Skeletal muscle cell (primary cell): ENCODE measurements at places on chromosomes 3 and 15.

DNA sequence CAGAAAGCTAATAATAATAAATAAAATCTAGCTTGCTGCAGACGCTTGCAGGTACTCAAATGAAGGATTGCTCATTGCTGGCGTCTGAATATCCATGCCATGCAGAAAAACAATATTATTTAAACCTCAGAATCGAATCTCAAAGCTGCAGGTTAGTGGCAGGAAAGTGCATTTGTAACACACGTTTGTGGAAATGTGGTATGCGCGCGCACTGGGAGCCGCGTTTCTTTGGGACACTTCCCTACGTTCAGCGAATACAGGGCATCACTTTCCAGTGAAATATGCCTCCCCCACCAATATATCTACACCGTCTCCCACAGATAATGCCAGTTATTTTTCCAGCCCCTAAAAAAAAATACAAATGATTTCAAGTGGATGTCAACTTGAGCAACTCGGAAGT lies 37.1 kb downstream of the ZIC4 start:
- DNase-seq: no peak

GRCh38 chr15:100133001-100133400 lies 208.8 kb downstream of the ADAMTS17 start:
- no peak for DNase-seq

GRCh38 chr3:187717572-187717971 lies 15.2 kb upstream of the RTP2 start:
- DNase-seq: no peak

DNA sequence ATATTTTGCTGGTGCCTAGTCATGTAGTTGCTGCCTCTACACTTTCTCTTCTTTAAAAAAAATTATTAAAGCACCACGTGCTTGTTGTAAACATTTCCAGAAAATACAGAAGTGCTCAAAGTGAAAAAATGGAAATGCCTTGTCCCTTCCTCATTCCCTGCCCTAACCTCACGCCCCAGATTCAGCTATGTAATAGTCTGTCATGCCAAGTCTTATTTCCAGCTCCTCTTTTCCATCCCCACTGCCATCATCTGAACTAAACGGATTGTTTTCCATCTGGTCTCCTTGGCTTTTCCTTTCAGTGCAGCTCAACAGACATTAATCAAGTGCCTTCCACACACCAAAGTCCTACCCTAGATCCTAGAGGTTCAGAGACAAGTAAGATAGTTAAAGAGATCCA lies 15.5 kb downstream of the ZNF774 start:
- DNase-seq: no peak

DNA sequence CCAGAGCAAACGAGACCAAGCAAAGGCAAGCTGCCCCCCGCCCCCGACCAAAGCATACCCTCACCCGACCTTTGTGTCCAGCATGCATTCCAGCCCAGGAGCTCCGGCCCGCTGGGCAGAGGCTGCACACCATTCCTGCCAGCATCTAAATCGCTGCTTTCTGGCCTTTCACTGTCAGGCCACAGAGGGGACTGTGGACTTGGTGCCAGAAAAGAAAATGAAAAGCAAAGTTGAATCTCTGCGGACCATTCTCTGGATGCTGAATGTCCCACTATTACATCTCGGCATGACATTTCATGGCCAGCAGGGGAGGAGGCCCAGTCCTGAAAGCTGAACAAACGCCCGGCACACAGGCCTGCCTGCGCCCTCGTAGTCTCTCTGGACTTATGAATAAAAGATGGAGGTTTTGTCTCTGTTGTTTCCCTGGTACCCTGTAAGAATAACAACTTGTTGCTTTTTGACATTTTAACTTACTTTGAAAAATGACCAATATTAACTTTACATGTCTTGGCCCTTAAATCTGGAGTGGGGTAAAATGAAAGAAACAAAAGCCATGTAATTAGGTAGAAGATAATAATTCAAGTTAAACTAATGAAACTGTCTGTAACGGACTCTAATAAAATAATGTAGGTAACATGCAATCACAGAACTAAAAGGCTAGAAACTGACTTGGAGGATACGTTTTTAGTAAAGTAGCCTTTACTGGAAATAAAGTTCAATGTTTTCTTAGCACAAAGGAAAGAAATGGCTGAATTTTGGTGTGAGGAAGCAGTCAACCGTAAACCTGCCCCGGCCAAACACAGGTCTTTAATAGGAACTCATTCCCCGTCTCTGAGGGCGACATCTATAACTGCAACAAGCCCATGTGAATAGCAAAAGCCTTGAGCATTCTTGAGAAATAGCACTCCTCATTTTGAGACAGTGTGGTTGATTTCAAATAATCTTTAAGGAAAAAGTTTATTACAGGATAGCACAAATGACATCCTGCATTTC lies 12.7 kb downstream of the IL17RD start:
- no peak for DNase-seq

DNA sequence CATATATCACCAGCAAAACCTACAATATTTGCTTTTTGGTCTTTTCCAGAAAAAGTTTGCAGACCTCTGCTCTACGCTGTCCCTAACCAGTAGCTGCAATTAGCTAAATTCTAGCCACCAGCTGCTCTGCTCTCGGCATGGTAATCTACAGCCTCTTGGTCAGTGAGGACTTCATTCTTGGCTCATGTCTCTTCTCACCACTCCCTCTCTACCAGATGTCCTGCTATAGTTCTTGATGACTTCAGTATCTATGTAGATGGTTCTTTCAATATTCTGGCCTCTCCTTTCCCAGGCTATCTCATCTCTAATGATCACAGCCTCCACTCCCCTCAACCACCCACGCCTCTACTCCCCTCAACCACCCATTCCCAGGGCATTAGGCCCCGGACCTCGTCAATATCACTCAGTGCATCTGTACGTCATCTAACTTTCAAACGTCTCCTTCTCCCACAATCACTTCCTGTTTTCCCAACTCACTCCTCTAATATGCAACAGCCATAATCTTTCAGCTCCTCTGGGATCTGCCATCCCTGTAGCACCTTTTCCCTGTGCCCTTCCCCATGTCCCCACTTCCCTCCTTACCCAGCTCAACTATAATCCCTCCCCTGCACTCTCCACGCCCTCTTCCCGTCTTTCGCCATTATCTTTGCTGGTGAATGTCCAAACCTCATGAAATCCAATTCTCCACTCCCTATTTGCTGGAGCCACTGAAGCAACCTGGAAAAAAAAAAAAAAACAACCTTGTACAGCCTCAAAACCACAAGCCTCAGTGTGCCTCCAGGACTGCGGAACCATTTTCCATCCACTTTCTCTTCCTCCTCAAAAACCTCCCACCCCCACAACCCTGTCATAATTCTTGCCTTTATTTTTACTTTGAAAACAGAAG lies 429.4 kb upstream of the PROK2 start:
- DNase-seq: no peak

GRCh38 chr15:67801926-67802914 lies 23.1 kb upstream of the SKOR1 start:
- no peak for DNase-seq
